ENCODE measurements at places on chromosomes 2 and 18. TPM values are rescaled to one million over a fixed set of nuclear protein-coding genes. Genes with fewer than 3 reads are reported as not detected.

Gene DUSP19
- total RNA-seq: 0.25 TPM

Gene DIPK1C
- not detected for total RNA-seq

Gene MTIF2
- 50.7 TPM for total RNA-seq

Gene MOGAT1
- not detected for total RNA-seq

Gene SLC16A14
- 0.99 TPM for total RNA-seq

Gene POTEC
- total RNA-seq: not detected

Gene TNFRSF11A
- total RNA-seq: 7.3 TPM

Gene ATP5F1A
- 315 TPM for total RNA-seq

Gene MMADHC
- total RNA-seq: 84.1 TPM

Gene AGXT
- total RNA-seq: not detected

Gene KLHL30
- total RNA-seq: 0.37 TPM

Gene LAMA3
- total RNA-seq: 51.0 TPM

Gene CHMP1B
- 50.0 TPM for total RNA-seq

Gene ALPP
- 2.7 TPM for total RNA-seq

Gene NDUFS1
- total RNA-seq: 59.8 TPM

Gene VWC2L
- not detected for total RNA-seq

Gene SERPINB2
- total RNA-seq: not detected

All from A549 treated with ZK216348 at 1 μM for 4 hours (cell line).